HepG2 (cell line): ENCODE measurements at places on chromosomes 6 and 20.

- no peak for DNase-seq
Observed at GRCh38 chr6:112308476-112308875, 38.7 kb upstream of the RFPL4B start.

DNA sequence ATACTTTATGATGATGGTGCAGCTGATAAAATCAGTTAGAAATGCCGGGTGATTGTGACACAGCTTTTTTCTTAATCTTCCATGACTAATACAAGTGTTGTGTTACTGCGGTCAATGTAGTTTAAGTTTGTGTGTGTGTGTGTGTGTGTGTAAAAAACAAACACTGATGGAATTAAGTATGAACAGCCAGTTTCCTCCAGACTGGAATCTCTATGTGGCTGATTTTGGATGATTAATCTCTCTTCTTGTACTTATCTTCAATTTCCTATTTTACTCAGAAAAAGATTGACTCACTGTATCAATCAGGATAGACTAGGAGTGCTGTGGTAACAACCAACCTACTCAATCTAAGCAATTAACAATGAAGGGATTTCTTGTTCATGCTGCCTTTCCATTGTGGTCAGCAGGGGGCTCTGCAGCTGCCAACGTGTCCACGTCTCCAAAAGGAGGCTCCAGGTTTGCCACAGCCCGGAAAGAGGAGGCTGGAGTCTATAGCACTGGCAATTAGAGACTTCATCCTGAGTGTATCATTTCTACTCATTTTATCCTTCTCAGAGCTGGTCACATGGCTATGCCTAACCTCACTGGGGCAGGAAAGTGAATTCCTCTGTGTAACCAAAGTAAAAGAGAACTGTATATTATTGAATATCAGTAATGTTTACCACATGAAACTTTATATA lies 107.7 kb downstream of the CD109 start:
- peak; percentile 35 for DNase-seq

DNA sequence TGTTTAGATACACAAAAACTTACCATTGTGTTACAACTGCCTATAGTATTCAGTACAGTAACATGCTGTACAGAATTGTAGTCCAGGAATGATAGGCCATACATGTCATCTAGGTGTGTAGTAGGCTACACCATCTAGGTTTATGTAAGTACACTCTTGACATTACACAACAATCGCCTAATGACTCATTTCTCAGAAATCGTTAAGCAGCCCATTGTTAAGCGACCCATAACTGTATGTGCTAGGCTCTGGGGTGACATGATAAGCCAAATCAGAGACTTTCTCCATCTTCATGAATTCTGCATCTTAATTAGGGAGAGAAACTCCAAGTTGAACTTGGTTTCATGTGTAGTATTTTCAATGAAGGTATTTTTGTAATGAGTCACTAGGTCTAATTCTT lies 17.2 kb downstream of the STK35 start:
- DNase-seq, result no peak

DNA sequence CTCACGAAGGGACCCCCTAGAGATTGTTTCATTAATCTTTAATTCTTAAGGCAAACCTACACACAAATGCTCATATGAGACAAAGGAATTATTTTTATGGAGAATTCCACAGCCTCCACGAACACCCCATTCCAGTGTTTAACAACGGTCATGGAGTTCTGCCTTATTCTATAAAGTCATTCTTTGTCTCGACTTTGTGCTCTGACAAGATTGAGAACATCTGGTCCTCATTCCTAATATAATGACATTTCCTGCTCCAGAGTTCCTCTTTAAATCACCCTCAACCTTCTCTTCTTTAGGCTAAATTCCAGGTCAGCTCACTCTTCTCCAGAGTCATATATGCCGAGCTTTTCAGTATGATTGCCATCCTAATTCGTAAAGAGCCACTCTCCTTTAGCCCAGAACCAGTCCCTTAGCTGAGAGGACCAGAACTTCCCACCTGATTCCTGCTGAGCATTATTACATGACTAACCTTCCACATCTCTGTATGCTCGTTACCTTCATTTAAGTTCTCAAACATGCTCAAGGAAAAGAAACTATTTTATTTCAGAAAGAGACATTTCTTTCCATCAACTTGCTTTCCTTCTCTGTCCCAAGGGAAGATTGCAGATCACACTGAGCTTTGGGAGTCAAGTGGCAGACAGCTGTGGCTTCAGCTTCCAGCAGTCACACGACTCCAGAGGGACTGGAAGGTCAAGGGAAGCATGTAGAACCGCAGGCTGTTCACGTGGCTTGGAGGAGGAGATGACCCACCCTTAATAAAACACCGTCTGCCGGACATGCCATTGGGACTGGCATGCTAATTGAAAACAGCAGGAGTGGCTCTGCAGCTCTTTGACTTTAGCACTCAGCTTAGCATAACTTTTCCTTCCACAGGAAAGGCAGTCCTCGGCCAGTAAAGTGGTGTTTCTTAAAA lies 467.1 kb upstream of the HSF2 start:
- peak; percentile 10 for DNase-seq

GRCh38 chr6:170462366-170463020 lies 90.6 kb downstream of the PSMB1 start:
- DNase-seq, result no peak

- no peak for DNase-seq
Observed at GRCh38 chr6:35209081-35209480, 4.7 kb upstream of the SCUBE3 start.

DNA sequence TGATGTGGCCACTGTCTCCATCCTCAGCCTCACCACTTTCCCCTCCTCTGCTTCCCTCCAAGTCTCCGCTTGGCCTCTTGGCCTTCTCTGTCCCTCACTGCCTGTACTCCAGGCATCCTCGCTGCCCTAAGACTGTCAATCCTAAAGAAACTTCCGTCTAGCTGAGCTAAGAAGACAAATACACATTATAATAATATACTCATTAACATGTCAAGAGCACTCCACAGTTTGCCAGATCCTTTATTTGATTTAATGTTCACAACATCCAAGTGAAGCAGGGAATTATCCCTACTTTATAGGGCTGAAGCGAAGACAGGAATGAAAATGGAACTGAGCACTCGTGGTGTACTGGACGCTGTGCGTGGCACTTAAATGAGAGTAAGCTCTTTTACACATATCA lies 72.4 kb upstream of the SLC22A23 start:
- DNase-seq, result no peak
